Naive thymus-derived CD4-positive, alpha-beta T cell (primary cell): ENCODE measurements at places on chromosomes 16 and 17.

GRCh38 chr17:9728564-9728963 lies 62.8 kb downstream of the DHRS7C start:
- no peaks in the 10 kb centered on the region for H3K27me3 ChIP-seq
- H3K4me1 ChIP-seq, result no peaks in the 10 kb centered on the region
- no peak for DNase-seq
- H3K27ac ChIP-seq, result no peak overlapping the region
- H3K4me3 ChIP-seq, result no peak overlapping the region

DNA sequence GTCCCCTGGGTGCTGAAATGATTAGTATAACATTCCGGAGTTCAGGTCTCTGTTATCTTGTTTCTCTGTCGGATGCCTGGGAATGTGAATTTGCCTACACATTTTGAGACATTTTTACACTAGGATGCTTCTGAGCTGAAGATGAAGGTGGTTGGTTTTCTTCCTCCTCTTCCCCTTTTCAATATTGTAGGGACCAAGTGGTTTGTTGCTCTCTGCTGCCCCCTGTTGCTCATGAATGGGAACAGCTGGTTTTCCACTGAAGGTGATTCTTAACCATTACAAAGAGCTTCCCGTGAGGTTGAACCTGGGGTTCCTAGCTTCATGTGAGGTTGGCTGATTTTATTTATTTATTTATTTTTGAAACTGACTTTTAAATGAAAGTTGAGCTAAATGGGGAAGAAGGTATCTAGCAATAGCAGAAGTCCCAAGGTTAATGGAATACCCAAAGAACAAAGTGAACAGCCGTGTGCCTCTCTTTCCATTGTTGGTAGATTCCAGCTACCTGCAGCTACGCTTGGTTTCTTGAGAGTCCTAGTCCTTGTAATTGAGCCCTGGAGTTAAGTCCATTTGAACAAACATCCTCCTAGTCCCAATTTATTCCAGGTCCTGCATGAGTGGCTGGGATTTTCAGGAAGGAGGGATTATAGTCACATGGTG lies 983.9 kb upstream of the EEF2KMT start:
- no peak overlapping the region for H3K4me3 ChIP-seq
- no peak for DNase-seq
- H3K27me3 ChIP-seq, result no peaks in the 10 kb centered on the region
- H3K4me1 ChIP-seq, result no peaks in the 10 kb centered on the region
- H3K36me3 ChIP-seq, result no peaks in the 10 kb centered on the region
- no peak overlapping the region for H3K27ac ChIP-seq

DNA sequence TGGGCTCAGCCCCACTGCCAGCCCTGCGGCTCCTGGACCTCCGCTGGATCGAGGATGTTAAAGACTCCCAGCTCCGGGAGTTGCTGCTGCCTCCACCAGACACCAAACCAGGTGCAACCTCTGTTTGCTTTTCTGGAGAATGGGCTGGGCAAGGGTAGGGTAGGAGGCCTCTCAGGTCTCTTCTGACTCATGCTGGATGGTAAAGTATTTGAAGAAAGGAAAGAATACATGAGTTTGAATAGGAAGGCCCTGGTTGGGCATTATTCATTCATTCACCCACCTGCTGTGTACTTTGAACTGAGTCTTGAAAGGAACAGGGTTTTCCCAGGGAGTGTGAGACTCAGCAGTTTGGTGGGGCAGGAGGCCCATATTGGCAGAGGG lies 6.5 kb upstream of the ORAI3 start:
- H3K36me3 ChIP-seq, result no peaks in the 10 kb centered on the region
- no peak overlapping the region for H3K4me3 ChIP-seq
- H3K27me3 ChIP-seq, result no peaks in the 10 kb centered on the region

DNA sequence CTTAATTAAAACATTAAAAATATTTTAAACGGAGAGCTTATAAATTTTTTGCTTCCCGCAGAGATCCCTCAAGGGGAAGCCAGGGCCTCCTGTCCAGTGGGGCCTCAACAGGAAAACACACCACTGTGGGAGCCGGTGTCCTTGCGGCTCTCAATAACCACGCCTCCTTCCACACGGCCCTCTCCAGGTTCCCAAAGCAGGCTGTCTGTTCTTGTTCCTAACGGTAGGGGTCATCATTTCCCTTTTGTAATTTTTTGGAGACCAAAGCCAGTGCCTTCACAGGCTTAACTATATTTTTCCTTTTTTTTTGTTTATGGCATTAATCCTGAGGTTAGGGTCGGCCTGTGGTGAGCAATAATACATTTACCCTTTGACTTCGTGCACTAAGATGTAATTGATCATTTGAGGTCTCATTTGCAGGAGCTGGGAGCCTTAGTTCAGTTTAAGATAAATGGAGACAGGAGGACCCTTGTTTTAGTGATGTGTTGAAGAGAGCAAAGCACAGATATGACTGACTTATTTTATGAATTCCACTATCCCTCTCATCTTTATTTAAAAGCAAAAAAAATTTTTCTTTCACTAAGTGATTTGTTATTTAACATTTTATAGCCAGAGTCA lies 77.5 kb upstream of the N4BP1 start:
- no peaks in the 10 kb centered on the region for H3K4me1 ChIP-seq
- H3K27me3 ChIP-seq, result no peaks in the 10 kb centered on the region
- H3K4me3 ChIP-seq, result no peak overlapping the region
- no peak overlapping the region for H3K27ac ChIP-seq
- no peaks in the 10 kb centered on the region for H3K36me3 ChIP-seq
- DNase-seq, result no peak

DNA sequence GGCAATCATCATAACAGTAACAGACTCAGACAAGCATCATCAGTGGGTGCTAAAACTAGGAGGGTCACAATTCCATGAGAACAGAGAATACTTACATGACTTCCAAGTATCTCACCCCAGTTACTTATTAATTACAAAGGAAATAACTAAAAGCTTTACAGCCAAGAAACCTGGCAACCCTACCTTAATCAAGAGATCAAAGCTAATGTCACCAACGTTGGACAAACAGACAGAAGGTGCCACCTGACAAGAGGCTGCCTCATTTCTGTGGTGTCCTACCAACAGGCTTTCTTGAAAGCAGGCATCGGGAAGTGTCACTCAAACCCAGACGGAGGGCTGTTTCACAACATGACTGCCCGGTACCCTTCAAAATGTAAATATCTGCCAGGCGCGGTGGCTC lies 84.6 kb downstream of the RMI2 start:
- no peaks in the 10 kb centered on the region for H3K36me3 ChIP-seq
- H3K27me3 ChIP-seq, result no peaks in the 10 kb centered on the region
- no peak overlapping the region for H3K4me3 ChIP-seq
- no peak for DNase-seq
- no peak overlapping the region for H3K27ac ChIP-seq
- H3K4me1 ChIP-seq, result no peaks in the 10 kb centered on the region

DNA sequence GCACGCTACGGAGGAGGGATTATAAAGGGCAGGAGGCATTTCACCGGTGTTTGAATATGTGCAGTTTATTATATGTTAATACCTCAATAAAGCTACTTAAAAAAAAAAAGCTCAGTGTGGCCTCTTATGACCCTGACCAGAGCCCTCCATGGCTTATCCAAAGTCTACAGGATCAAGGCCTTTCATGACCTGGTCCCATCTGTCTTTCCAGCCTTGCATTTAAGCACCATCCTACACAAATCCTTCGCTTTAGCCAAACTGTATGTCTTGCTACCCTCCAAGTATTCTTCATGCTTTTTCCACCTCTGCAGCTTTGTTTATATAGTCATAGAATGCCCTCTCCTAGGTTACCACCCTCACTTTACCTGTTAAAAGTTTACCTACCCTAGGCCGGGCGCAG lies 6.5 kb downstream of the MFSD6L start:
- no peak overlapping the region for H3K27ac ChIP-seq
- H3K4me1 ChIP-seq, result no peaks in the 10 kb centered on the region
- no peak for DNase-seq
- no peak overlapping the region for H3K4me3 ChIP-seq

GRCh38 chr17:54408731-54409130 lies 491.9 kb upstream of the TOM1L1 start:
- H3K4me1 ChIP-seq, result no peaks in the 10 kb centered on the region
- H3K27ac ChIP-seq, result no peak overlapping the region
- H3K36me3 ChIP-seq, result no peaks in the 10 kb centered on the region
- DNase-seq, result no peak
- H3K4me3 ChIP-seq, result no peak overlapping the region

DNA sequence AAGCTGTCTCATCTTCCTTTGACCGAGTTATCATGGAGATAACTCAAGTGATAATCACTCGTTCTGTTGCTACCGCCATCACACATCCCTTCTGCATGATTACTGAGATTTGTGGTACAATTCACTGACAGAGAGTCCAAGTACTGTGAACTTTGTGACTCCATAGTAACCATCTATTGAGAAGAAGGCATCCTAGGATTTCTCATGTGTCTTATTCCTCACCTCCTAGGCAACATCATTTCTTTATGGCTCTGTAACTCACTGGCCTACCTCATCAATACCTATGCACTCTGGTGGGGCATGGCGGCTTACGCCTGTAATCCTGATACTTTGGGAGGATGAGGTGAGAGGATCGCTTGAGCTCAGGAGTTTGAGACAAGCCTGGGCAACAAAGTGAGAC lies 19.4 kb downstream of the DRC7 start:
- no peaks in the 10 kb centered on the region for H3K36me3 ChIP-seq
- H3K27me3 ChIP-seq, result no peaks in the 10 kb centered on the region
- H3K4me3 ChIP-seq, result no peak overlapping the region
- no peak overlapping the region for H3K27ac ChIP-seq
- no peak for DNase-seq

- DNase-seq, result no peak
- no peak overlapping the region for H3K4me3 ChIP-seq
- H3K4me1 ChIP-seq, result no peaks in the 10 kb centered on the region
- H3K27ac ChIP-seq, result no peak overlapping the region
- no peaks in the 10 kb centered on the region for H3K36me3 ChIP-seq
- H3K27me3 ChIP-seq, result no peaks in the 10 kb centered on the region
Measured at GRCh38 chr16:57389087-57389468, 15.5 kb upstream of the CCL17 start.

DNA sequence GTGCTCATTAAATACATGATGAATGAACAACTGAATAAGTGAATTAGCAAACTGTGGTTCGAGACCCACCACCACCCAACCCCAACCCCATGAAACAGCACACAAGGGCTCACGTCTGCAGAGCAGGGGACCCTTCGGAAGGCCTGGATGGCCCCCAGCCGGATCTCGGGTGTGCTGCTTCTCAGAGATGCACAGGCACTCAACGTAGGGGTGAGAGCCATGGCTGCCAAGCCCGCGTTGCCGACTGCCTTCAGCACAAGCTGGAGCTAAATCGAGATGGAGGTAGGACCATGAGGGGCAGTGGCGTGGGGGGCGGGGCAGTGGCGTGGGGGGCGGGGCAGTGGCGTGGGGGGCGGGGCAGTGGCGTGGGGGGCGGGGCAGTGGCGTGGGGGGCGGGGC lies 93.2 kb downstream of the LITAF start:
- H3K27ac ChIP-seq, result no peak overlapping the region
- DNase-seq, result no peak
- no peak overlapping the region for H3K4me3 ChIP-seq
- no peaks in the 10 kb centered on the region for H3K27me3 ChIP-seq

DNA sequence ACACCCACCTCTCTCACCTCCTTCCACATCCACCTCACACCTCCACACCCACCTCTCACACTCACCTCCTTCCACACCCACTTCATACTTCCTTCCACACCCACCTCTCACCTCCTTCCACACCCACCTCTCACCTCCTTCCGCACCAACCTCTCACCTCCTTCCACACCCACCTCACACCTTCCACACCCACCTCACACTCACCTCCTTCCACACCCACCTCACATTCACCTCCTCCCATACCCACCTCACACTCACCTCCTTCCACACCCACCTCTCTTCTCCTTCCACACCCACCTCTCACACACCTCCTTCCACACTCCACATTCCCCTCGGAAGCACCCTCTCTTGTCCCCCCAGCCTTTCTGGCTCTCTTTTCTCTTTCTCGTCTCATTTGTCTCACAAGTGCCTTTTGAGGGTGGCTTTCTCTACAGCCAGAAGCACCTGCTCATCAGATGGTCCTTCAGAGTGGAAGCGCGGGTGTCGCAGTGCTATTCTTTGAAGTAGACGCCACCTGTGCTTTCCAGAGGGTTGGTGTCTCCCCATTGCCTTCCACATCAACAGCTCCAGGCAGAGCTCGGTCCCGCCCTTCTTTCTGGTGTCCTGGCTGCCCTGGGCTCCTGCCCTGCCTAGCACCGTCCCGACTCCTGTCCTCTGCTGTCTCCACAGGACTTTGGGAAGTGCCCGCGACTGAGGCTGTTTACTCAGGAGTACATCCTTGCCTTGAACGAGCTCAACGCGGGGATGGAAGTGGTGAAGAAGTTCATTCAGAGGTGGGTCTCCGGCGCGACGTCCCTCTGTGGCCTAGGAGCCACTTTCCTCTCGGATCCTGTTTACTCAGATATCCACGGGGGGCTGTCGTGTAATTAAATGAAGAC lies 109.4 kb upstream of the PLCG2 start:
- H3K4me1 ChIP-seq, result no peaks in the 10 kb centered on the region
- peaks cover 12% of the 10 kb centered on the region for H3K36me3 ChIP-seq
- DNase-seq, result no peak
- H3K4me3 ChIP-seq, result no peak overlapping the region
- no peak overlapping the region for H3K27ac ChIP-seq

- no peak for DNase-seq
- no peaks in the 10 kb centered on the region for H3K36me3 ChIP-seq
- no peak overlapping the region for H3K27ac ChIP-seq
- no peaks in the 10 kb centered on the region for H3K4me1 ChIP-seq
- no peak overlapping the region for H3K4me3 ChIP-seq
- H3K27me3 ChIP-seq, result no peaks in the 10 kb centered on the region
Measured at GRCh38 chr17:43882761-43883415, 24.4 kb downstream of the MPP2 start.

DNA sequence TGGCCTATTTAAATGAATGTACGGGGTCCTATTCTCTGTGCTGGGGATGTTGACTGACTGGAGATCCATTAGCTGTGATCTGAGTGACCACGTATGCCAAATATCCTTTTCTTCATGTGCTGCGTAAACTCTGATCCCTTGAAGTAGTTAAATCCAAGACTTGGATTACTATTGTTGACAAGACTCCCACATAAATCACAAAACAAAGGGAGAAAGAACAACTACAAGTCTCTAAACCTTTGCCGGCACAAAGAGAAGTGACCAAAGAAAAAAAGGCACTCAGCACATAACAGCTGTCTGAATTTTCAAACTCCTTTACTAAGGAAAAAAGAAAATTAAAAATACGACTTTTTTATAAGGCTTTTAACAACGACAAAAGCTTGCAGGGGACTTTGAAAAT lies 559.9 kb upstream of the CDH8 start:
- no peak overlapping the region for H3K4me3 ChIP-seq
- H3K4me1 ChIP-seq, result no peaks in the 10 kb centered on the region
- no peaks in the 10 kb centered on the region for H3K36me3 ChIP-seq

GRCh38 chr17:37182786-37183465 lies 192.9 kb upstream of the C17orf78 start:
- no peaks in the 10 kb centered on the region for H3K4me1 ChIP-seq
- H3K27me3 ChIP-seq, result no peaks in the 10 kb centered on the region
- DNase-seq, result no peak
- H3K36me3 ChIP-seq, result no peaks in the 10 kb centered on the region

GRCh38 chr17:77396610-77397009 lies 255.8 kb downstream of the SEC14L1 start:
- no peak overlapping the region for H3K4me3 ChIP-seq
- no peak for DNase-seq
- H3K4me1 ChIP-seq, result peaks cover 81% of the 10 kb centered on the region
- H3K36me3 ChIP-seq, result no peaks in the 10 kb centered on the region
